ENCODE measurements at places on chromosomes 6 and 20.

DNA sequence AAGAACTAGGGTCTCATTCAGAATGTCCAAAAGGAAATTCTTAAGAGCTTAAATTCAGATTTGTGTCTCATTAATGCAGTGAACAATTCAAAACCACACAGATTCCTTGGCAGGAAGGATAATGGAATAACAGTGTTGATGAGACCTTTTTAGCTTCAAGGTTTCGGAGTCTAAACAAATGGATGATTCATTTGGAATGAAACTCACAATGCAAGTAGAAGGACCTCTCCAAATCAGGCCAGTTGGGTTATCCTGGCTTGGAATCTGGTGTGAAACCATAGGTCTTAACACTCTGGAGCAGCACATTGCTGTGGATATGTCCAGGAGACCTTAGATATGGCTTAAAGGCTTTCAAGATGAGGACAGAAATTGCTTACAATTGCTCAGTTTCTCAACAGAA, 44.9 kb downstream of the KCTD20 start:
- no peak for DNase-seq

DNA sequence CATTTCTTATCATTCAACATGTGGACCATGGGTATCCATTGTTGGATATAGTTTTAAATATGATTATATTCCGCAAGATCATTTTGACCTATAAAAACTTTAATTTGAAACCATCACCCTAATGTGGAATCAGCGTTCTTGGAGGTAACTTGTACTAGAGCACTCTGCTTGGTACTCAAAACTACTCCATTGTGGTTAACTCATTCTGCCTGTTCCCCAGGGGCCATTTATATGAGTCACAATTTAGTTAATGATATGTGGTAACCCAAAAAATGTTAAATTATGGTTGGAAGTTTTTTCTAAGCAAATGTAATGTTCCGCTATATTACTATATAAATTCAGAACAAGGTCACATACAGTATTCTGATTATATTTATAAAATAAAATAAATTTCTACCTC, 109.3 kb downstream of the TRDN start:
- DNase-seq = no peak

DNA sequence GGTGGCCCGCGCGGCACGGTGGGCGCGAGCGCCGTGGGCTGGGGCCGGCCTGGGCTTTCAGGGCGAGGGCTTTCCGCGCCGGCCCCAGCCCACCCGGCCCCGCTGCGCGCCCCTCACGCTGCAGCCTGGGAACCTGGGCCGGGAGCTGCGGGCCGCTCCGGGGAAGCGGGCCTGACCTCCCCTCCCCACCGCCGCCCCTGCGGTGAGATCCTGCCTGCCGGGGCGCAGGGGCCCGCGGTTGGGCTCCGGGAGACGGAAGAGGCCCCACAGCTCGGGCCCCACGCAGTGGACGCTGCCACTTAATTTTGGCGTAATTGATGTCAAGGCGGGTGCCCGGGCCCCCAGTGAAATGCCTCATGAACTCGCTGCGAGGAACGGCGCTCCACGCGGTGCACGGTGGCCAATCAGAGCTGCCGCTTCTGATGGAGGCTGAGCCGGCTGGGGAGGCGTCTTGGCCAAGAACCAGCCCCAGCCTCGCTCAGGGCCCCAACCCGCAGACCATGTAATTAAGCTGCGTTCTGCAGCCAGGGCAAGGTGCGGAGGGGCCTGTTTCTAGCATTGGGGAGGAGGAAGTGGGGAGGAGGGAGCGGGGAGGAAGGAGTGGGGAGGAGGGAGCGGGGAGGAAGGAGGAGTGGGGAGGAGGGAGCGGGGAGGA, 96.1 kb upstream of the BHLHE23 start:
- no peak for DNase-seq

- no peak for DNase-seq
These were observed 1.3 kb downstream of the AVP start for GRCh38 chr20:3082955-3083952.

- DNase-seq = no peak
These were observed 21.7 kb downstream of the PACSIN1 start for GRCh38 chr6:34487536-34487935.

DNA sequence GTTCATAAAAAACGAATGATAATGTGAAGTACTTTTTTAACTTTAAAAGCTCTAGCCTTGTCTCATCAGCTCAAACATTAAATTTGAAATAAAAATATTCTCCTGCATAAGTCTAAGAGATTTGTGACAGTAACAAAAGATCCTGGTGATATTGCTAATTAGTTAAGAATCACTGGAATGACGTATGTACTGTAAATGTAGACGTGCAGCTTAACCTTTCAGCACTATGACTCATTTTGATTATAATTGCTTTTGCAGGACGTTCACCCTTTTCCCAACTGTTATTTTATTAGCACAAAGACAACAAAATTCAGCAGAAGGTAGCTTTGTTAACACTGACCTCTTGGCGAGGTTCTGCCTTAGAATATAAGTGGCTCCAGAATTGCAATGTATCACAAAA, 68.6 kb downstream of the TENT5A start:
- no peak for DNase-seq

DNA sequence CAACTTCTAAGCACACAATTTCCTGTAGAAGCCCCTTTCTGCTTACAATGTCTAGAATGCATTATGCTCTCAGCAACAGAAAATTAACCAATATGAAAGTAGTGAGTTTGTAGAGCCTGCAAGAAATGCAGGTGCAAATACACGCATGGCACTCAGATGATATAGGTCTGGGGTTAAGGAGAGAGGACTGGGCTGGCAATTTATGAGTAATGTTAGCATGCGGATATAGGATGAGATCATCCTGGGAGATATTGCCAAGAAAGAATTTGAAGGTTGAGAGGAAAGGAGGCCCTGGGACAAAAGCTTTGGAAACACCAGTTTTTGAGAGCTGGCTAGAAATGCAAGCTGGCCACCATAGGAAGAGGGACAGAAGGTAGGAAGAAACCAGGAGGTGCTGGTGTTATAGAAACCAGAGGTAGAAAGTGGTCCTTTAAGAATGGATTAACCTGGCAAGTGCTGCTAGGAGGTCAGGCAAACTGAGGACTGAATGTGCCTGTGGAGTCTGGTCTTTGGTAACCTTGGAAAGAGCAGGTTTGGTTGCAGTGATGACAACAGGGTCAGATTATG, 183.2 kb upstream of the MYLIP start:
- DNase-seq = no peak

GRCh38 chr6:159250633-159251032, 81.4 kb downstream of the FNDC1 start:
- DNase-seq = no peak

All from brain pericyte (primary cell).